ENCODE measurements at places on chromosomes 12 and 14.

DNA sequence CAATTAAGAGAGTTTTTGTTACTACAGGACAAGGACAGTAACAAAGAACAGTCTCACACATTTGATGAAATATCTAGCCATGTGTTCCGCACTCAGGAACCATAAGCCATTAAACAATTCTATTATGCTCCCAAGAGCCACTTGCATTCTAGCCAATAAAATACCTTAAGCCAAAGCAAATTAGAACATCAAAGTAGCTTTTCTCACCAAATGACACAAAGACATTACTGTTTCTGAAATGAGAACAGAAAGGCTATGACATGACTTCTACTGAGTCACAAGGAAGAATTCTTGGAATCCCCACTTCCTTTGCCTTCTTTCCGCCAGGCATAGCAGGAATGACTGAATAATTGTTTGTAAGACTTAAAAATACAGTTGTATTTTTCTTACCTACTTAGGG is 445.8 kb downstream of the ATP23 start:
- no peak overlapping the region for H3K27ac ChIP-seq
- no peaks in the 10 kb centered on the region for H3K36me3 ChIP-seq
- no peak overlapping the region for H3K4me3 ChIP-seq
- H3K27me3 ChIP-seq = no peaks in the 10 kb centered on the region
- no peaks in the 10 kb centered on the region for H3K4me1 ChIP-seq

GRCh38 chr14:56379956-56380355 is 199.6 kb upstream of the TMEM260 start:
- DNase-seq = no peak
- H3K36me3 ChIP-seq = no peaks in the 10 kb centered on the region
- no peaks in the 10 kb centered on the region for H3K27me3 ChIP-seq

DNA sequence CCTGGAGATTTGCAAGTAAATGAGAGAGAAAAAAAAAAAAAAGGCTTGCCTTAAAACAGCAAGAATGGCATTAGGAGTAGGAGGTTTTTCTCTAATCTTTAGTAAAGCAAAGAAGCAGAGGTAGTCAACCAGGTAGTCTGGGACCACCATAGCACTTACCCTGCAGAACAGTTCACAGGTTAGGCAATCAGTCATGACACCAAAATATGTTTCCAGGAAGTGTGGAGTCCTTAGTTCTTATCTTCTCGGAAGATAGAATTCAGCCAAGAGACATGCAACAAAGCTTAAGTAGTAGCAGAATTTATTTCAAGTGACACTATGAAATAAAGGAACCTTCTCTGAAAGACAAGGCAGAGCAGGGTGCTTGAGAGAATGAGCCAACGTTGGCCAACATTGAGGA is 295.8 kb downstream of the IPO8 start:
- no peaks in the 10 kb centered on the region for H3K36me3 ChIP-seq
- DNase-seq = no peak
- H3K4me3 ChIP-seq = no peak overlapping the region
- H3K27ac ChIP-seq = no peak overlapping the region

DNA sequence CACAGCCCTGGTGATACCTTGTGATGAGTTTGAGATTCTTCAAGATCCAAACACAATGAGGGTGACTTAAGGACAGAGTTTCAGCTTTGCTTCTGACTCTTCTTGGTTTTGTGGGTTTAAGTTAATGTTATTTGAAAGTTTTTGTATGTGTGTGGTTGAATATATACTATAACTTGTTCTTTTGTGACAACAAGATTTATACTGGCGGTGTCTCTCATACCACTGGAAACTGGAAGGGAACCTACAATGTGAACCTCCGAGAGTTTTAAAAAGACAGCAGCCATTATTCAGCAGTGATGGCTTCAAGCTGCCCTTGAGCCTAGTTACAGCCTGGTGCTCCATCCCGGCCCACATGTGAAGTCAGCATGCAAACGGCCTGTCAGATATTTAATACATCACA is 87.9 kb upstream of the IGF1 start:
- no peaks in the 10 kb centered on the region for H3K4me1 ChIP-seq
- H3K27me3 ChIP-seq = no peaks in the 10 kb centered on the region
- H3K4me3 ChIP-seq = no peak overlapping the region
- H3K36me3 ChIP-seq = no peaks in the 10 kb centered on the region
- H3K27ac ChIP-seq = no peak overlapping the region
- no peak for DNase-seq

GRCh38 chr14:104221636-104222369 is 83.4 kb downstream of the KIF26A start:
- DNase-seq = no peak
- H3K36me3 ChIP-seq = no peaks in the 10 kb centered on the region
- no peak overlapping the region for H3K4me3 ChIP-seq
- H3K27ac ChIP-seq = no peak overlapping the region
- H3K4me1 ChIP-seq = peaks cover 10% of the 10 kb centered on the region
- no peaks in the 10 kb centered on the region for H3K27me3 ChIP-seq

DNA sequence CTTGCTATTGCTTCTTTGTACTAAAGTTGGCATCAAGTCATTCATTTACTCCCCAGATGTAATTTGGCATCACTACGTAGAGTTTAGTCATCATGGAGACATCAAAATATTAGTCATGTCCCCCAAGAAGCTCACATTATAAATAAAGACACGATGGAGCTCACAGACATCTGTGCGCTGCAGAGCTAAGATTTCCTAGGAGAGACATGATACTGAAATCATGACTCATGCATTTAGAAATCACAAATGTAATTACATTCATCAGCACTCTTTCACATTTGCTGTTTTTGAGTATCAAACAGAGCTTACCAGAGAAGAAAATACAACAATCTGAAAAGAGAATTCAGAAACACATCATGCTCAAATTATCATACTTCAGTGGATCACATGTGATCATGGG is 169.8 kb downstream of the LRIG3 start:
- H3K4me3 ChIP-seq = no peak overlapping the region
- no peaks in the 10 kb centered on the region for H3K27me3 ChIP-seq
- peak; percentile 84 for DNase-seq
- H3K4me1 ChIP-seq = no peaks in the 10 kb centered on the region

GRCh38 chr14:86989285-86989684 is 1003.7 kb downstream of the GALC start:
- DNase-seq = no peak
- no peak overlapping the region for H3K4me3 ChIP-seq
- H3K27me3 ChIP-seq = no peaks in the 10 kb centered on the region

Data from cardiac muscle cell (in vitro differentiated cells and primary cell).